Colonic mucosa (tissue), 4 donors: ENCODE measurements at places on chromosomes 12 and 14. TPM values are rescaled to one million over a fixed set of nuclear protein-coding genes. Genes with fewer than 3 reads are reported as not detected.

The ATP2B1 gene
- 59.8 TPM for total RNA-seq

The RCOR1 gene
- 43.2 TPM for total RNA-seq

The ZFHX2 gene
- 1.8 TPM for total RNA-seq

The PRPH gene
- total RNA-seq: 21.9 TPM

The PPM1H gene
- total RNA-seq: 8.1 TPM

The CYP46A1 gene
- 0.05 TPM for total RNA-seq

GRCh38 chr14:22952418-22952817 lies 4.5 kb downstream of the HAUS4 start:
- no peak overlapping the region for H3K4me3 ChIP-seq
- no peak for DNase-seq
- no peak overlapping the region for H3K27ac ChIP-seq

GRCh38 chr14:24534286-24534685 lies 26.2 kb upstream of the CMA1 start:
- H3K36me3 ChIP-seq: no peaks in the 10 kb centered on the region
- no peak for DNase-seq
- H3K27me3 ChIP-seq: no peaks in the 10 kb centered on the region
- no peaks in the 10 kb centered on the region for H3K4me1 ChIP-seq

GRCh38 chr14:61996753-61997152 lies 234.5 kb downstream of the SNAPC1 start:
- DNase-seq: no peak
- H3K36me3 ChIP-seq: no peaks in the 10 kb centered on the region
- no peaks in the 10 kb centered on the region for H3K27me3 ChIP-seq
- no peak overlapping the region for H3K4me3 ChIP-seq
- H3K27ac ChIP-seq: no peak overlapping the region
- H3K4me1 ChIP-seq: no peaks in the 10 kb centered on the region

DNA sequence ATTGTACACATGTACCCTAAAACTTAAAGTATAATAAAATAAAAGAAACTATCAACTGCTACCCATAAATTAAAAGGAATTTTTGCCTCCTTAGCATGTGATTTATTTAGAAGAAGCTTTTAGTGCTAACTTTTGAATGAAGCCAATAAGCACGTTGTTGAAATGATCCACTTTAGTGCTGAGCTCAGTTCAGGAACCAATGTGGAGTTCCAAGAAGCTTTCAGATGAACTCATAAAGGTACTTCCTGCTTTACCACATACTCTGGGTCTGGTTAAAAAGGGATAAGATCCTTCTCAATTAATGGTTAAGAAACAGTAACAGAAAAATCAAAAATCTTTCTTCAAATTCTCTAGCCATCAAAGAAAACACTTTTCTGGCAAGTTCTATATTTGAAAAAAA lies 39.4 kb downstream of the TMTC1 start:
- no peaks in the 10 kb centered on the region for H3K36me3 ChIP-seq
- no peak for DNase-seq
- no peaks in the 10 kb centered on the region for H3K4me1 ChIP-seq
- H3K4me3 ChIP-seq: no peak overlapping the region
- no peaks in the 10 kb centered on the region for H3K27me3 ChIP-seq
- no peak overlapping the region for H3K27ac ChIP-seq

GRCh38 chr12:14471497-14471896 lies 96.2 kb downstream of the PLBD1 start:
- DNase-seq: no peak
- no peak overlapping the region for H3K27ac ChIP-seq
- H3K4me1 ChIP-seq: no peaks in the 10 kb centered on the region
